ENCODE measurements at places on chromosomes 1 and 21.

- no peak for DNase-seq
Observed at GRCh38 chr1:25843483-25843882, 15.8 kb downstream of the AUNIP start.

DNA sequence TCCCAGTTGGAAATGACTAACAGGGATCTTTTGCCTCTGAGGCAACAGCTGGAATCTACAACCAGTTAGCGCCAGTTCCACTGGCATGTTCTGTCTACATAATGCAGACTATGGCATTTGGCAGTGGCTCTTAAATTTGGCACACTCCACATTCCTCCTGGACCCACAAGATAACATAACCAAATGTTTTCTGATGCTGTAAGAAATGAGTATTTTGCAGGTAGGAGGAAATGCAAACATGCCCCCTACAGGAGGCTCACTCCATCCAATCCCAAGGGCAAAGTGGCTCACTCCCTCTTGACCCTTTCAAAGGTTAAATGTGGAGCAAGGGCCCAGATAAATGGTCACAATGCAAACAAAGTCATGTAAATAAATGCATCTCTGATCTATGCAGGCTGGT lies 129.2 kb upstream of the PROX1 start:
- no peak for DNase-seq

DNA sequence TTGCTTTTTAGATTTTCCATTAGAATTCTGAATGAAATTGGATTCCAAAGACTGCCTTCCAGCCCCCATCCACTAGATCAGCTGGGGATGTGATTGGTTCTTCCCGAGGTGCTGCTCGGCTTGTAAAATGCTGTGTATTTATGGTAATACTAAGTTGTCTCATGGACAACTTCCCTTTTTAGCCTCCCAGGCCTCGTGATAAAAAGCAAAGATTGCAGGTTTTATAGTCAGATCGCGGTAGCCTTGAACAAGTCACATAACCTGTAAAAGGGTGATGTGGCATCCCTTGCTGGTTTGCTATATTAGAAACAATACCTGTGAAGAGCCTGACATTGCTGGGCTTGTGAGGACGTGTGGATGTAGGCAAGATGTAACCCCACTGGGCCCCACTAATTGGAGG lies 10.4 kb downstream of the MUL1 start:
- no peak for DNase-seq

GRCh38 chr1:119646521-119647227 lies 1.4 kb downstream of the ZNF697 start:
- DNase-seq: no peak

DNA sequence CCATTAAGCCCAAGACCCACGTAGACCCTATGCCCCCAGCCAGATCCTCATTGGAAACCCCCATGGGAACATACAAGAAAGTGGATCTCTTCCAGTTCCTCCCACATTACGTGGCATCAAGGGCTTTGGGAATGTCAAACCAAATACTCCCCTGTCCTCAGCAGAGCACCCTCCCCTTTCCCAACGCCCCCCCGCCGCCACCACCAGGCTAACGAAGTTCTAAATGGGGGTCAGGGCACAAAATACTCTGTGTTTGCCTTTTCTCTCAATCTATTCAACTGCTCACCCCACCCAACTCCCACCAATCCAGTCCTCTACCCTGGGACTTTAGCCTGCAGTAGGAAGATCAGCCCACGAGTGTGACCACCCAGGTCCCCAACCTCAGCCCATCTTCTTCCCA lies 24.5 kb downstream of the NEK2 start:
- DNase-seq: no peak

DNA sequence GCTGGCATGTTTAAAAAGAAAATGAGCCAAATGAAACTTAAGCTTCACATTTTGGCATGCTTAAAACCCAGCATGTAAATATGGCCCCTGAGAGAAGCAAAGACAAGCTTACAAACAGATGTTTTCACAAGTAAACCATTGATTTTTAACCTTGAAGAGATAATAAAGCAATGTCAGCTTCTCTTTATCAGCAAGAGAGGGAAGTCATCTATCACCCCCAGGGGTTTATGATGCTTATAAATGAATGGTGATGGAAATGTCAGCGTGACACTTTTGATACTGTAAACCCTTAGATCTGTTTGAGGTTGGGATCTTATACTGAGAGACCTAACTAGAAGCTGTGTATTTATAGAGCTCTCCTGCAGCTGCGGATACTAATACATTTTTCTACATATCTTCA lies 471.3 kb downstream of the PLA2G4A start:
- DNase-seq: no peak

GRCh38 chr1:186736971-186737685 lies 56.9 kb upstream of the PTGS2 start:
- DNase-seq: no peak

DNA sequence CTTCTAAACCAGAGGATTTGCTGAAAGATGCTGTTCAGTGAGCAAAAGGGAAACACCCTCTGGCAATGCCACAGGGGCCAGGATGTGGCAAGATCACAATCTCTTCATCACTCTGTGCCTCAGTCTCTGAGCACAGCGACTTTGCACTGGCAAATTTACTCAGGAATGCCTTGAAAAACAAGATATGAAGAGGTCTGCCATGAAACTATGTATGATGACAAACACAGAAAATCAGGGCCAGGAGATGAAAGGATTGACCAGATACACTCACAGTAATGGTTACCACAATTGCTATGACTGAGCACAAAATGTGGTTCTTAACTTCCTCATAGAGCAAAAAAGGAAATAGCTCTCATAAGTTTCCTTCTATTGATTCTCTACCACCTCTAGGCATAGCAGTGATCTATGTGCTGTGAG lies 5.8 kb downstream of the TTC13 start:
- peak; percentile 59 for DNase-seq

GRCh38 chr1:114062477-114063099 lies 83.3 kb downstream of the OLFML3 start:
- no peak for DNase-seq

GRCh38 chr1:213817156-213817555 lies 170.6 kb upstream of the PROX1 start:
- DNase-seq: no peak

DNA sequence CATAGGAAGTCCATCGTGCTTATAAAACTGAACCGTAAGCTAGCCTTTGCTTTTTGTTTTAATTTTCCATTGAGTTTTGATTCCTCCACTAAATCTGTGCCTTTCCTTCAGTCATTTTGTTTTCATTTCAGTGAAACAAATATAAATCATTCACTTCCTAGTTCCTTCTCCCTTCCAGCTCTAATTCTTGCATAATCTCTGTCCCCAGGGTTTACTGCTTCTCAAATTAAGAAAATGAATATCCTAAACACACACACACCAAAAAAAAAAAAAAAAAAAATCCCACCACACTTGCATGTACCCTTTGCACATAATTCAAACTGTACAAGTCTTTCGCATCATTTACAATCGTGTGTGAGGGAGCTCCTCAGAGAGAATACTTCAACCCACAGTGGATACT lies 6.8 kb downstream of the KCNH1 start:
- DNase-seq: no peak

DNA sequence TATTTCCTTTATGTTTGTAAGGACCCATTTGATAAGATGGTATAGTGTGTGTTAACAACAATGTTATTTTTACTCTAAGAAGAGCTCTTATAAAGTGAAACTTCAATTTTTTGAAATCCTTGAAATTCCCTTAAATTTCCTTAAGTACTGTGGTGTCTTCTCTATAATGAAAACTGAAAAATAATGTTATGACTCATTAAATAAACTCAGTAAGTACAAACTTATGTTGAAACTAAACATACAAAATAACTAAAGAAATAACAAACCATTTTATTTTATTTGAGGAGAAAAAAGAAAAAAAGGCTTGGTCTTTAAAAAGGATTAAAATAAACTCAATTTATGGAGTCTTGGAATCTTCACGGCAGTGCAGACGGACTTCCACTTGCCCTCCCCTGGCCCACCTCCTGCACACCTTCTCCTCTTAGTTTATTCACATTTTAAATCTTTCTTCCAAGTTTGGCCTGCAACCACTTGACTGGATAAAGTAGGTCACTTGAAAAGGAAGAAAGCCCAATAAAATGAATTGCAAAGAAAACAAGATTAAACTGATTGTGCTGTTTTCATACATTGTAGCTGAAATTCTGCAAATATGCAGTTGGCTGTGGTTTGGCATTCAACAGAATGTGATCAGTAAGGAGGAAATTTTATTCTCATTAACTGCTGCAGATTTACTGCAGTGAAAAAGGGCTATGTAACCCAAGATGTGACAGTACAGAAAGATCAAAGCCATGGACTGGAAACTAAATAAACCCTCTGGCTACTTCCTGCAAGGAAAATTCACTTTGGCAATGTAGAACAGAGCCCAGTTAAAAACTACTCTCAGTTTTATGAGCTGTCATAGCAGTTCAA lies 48.5 kb upstream of the SCYL3 start:
- no peak for DNase-seq

- no peak for DNase-seq
Observed at GRCh38 chr1:190578526-190578925, 100.9 kb upstream of the BRINP3 start.

GRCh38 chr1:27504588-27505419 lies 14.8 kb upstream of the WASF2 start:
- no peak for DNase-seq

DNA sequence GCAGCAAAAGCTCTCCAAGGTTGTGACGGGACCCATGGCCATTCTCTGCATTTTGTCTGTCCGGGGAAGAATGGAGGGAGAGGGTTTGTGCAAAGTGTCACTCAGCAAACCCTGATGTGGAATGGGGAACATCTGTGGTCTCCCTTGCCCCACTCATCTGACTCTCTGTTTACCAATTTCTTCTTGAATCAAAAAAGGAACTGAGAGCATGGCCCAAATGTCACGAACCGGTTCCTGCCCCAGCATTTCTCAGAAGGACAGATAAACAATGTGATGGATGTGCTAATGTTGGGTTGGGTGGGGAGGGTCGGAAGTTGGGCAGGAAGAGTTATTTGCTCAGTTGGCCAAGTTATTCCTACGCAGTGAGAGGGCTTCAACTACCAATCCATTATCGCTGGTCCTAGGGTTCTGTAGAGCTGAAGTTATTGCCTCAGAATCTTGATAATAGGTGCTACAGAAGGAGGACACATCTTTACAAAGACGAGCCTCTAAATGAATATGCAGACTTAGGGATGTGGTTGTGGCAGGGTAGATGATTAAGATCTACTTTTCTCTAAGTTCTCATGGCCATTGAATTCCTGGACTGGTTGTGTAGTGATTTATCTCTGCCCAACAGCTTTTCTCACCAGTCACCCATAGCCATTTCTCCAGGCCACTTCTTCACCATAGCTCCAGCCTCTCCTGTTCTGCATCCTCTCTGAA lies 9.6 kb upstream of the DUSP12 start:
- no peak for DNase-seq

GRCh38 chr1:234869182-234870019 lies 259.2 kb downstream of the TOMM20 start:
- DNase-seq: no peak

DNA sequence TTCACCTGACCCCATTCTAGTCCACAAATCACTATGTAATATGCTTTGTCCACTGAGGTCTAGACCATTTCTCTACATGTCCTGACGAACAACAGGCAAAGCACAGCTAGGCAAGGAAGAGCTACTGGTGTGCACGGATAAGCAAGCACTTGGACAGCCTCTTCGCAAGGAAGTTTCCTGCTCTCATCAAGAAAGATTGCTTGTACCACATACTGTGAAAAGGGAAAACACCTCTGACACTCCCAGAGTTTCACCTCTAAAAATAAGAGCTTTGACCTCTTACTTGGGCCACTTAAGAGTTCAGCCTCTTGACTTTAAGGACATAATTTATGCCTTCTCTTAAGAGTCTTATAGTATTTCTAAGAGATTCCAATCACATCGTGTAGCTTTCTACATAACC lies 36.0 kb upstream of the LPAR3 start:
- no peak for DNase-seq

- no peak for DNase-seq
Observed at GRCh38 chr1:53134961-53135734, 7.3 kb downstream of the SLC1A7 start.

DNA sequence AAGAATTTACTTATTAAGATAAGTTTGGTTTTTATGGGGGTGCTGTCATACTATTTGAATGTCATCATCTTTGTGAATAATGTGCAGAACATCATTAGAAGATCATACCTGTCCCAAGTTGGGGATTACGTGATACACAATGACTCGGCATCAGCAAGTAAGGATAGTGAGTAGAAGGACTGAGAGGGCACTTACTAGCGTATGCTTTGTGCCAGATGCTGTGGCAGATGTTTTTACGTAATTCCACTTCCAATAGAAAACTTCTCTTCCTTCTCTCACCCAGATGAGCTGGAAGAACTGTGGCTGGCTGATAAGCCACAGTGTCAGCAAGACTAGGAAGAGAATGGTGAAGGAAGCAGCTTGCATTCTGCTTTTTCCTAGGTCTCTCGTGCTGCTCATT lies 28.1 kb upstream of the TGFB2 start:
- no peak for DNase-seq

DNA sequence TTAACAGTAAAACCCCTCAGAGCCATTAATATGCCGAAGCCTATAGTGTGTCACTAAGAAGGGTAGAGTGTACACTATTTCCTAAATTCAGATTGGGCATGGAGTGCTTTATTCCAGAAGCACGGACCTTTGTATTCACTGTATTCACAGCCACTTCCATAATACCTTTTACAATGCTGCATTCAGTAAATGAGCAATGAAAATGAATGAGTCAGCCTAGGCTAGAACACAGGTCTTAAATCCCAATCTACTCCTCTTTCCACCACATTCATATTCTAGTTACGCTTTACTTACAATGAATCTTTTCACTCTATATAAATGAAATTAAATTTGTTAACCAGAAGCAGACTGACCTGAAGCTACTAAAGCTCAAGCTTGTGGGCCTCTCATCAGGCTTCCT lies 13.0 kb upstream of the GORAB start:
- DNase-seq: no peak

DNA sequence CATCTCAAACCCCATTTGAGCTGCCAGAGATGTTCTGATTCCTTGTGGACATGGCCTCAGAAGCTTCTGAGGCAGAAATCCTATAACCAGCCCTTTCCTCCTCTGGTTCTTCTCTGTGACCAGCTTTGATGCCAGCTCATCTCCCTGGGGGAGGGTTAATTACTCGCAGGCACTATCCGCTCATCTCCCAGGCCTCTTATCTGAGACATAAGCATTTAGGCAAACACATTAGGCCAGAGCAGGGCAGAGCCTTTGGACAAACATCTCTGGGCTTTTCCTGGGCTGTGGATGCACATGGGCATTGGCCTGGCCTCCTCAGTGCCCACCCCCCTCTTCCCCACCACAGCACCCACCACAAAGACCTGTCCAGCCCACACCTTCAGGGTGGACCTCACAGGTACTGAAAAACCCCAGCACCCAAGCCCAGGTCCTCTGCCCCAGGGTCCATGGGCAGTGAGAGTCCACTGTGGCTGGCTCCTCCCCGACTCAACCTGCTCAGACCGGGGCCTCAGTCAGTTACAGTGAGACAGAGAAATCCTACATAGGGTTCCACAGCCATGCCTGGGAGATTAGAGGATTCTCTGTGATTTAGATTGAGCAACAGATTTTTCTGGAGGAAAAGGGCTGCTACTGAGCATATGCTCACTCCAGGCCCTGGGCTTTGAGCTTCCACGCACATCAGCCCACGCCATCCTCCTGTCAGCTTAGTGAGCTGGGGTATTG lies 26.9 kb downstream of the IGSF21 start:
- no peak for DNase-seq

GRCh38 chr1:155957411-155957915 lies 16.0 kb downstream of the RXFP4 start:
- DNase-seq: no peak

GRCh38 chr1:222588135-222588534 lies 1.6 kb downstream of the TAF1A start:
- no peak for DNase-seq

All from effector memory CD4-positive, alpha-beta T cell (primary cell).